ENCODE measurements at places on chromosomes 13 and 19.

GRCh38 chr13:63460462-63461090, 2044.9 kb upstream of the PCDH20 start:
- no peak for DNase-seq

DNA sequence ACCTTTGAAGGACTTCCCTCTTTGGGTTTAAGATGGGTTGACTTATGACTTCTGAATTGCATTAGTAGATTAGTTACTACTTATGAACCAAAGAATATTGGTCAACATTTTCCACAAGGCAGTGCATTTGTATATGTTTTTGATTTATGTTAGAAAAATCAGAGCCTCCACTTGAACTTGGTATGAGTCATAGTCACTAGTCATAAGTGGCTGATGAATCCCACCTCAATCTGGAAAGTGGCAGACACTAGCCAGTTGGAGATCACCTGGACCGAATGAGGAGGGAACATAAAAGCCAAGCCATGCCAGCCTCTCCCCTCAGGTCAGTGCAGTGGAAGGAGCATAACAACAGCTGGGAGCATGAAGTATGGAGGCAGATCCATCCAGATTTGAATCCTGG, 39.3 kb upstream of the SPART start:
- no peak for DNase-seq

- no peak for DNase-seq
Observed at GRCh38 chr13:44617648-44618047, 41.5 kb upstream of the TSC22D1 start.

DNA sequence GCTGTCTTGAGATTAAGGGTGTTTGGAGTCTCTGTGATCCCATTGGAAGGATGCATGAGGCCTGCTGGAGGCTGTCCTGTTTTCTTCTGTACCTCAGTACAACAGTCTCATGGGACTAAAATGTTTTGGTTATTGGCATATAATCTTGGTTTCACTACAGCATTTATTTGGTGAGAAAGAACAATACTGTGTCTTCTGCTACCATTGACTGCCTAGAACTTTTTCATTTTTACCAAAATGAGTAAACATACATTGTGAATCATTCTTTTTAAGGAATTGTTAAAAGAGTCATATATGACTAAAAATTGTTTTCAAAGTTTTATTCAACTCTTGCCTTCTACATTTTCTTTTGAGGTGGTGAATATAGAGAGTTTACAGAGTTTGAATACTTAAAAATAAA, 459.8 kb downstream of the GPC6 start:
- DNase-seq, result no peak

DNA sequence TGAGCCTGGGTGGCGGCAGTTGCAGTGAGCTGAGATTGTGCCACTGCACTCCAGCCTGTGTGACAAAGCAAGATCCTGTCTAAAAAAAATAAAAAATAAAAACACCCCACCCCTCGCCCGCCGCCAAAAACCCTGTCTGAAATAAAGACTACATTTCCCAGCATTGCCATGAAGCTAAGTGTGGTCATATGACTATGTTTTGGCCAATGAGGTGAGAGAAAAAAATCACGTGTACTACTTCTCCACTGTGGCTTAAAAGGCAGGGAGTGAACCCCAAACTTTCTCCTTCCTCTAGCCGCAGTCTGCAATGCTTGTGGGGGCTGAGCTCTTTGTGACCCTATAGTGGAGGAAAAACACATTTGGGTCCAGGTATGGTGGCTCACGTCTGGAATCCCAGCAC, 54.9 kb downstream of the COLGALT1 start:
- no peak for DNase-seq

- no peak for DNase-seq
Observed at GRCh38 chr13:111459803-111460547, 139.5 kb downstream of the TEX29 start.

GRCh38 chr19:36939153-36939552, 23.0 kb downstream of the ZNF568 start:
- DNase-seq, result no peak

GRCh38 chr13:100673376-100673712, 1.3 kb downstream of the TMTC4 start:
- DNase-seq, result no peak

- no peak for DNase-seq
Observed at GRCh38 chr13:96229356-96229755, 139.4 kb downstream of the HS6ST3 start.

GRCh38 chr13:71803066-71803465, 63.9 kb downstream of the DACH1 start:
- DNase-seq, result no peak

GRCh38 chr13:33745370-33746324, 72.3 kb upstream of the RFC3 start:
- DNase-seq, result no peak

DNA sequence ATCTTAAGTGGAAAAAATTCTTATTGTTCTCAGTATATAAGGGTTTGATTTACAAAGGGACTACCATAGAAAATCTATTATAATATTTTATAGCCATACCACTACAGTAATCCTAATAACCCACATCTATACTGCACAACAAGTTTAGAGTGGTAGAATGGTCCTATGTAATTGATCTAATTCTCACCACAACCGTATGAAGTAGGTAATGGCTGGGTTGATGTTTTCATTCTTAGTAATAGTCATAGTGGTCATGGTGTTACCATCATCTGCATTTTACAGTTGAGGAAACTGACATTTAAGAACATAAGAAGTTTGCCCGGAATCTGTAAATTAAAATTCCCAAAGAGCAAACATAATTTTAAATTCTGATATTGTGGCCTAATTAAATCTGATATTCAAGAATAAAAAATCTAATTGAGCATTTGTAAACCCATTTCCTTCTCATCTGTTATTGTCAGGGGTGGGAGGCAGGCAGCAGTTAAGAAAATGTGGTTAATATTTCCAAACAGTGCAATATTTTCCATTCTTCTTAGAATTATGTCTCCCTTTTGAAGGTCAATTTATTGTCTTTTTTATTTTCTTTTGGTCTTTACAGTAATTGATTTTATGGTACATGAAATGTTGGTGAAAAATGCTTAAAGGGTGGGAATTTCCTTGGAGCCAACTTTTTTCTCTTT, 65.6 kb downstream of the DHRS12 start:
- no peak for DNase-seq

DNA sequence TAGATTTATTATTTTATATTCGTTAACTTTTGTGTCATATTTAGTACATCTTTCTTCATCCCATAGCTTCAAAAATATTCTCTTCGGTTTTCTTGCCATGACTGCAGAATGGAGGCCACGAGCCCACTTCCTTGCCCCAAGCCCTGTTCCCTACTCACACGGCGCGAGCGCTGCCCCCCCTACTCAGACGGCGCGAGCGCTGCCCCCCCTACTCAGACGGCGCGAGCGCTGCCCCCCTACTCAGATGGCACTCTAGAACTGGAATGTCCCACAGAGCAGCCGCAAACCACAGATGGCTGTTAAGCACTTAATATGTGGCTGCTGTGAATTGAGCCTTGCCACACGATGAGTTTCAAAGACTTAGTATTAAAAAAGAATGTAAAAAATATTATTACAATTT, 102.2 kb upstream of the PEG3 start:
- no peak for DNase-seq

- DNase-seq, result no peak
Observed at GRCh38 chr13:24087605-24088225, 72.8 kb upstream of the SPATA13 start.

DNA sequence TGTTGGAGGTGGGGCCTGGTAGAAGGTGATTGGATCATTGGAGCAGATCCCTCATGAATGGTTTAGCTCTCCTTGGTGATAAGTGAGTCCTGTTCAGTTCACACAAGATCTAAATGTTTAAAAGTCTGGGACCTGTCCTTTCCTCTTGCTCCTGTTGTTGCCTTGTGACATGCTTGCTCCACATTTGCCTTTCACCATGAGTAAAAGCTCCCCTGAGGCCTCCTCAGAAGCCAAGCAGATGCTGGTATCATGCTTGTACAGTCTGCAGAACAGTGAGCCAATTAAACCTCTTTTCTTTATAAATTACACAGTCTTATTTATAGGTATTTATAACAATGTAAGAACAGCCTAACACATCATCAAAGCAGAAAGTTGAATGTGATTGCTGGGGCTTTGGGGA, 24.2 kb upstream of the RFC3 start:
- no peak for DNase-seq

GRCh38 chr13:50993371-50993770, 83.8 kb downstream of the RNASEH2B start:
- no peak for DNase-seq

GRCh38 chr13:38166116-38166515, 183.5 kb upstream of the UFM1 start:
- no peak for DNase-seq

DNA sequence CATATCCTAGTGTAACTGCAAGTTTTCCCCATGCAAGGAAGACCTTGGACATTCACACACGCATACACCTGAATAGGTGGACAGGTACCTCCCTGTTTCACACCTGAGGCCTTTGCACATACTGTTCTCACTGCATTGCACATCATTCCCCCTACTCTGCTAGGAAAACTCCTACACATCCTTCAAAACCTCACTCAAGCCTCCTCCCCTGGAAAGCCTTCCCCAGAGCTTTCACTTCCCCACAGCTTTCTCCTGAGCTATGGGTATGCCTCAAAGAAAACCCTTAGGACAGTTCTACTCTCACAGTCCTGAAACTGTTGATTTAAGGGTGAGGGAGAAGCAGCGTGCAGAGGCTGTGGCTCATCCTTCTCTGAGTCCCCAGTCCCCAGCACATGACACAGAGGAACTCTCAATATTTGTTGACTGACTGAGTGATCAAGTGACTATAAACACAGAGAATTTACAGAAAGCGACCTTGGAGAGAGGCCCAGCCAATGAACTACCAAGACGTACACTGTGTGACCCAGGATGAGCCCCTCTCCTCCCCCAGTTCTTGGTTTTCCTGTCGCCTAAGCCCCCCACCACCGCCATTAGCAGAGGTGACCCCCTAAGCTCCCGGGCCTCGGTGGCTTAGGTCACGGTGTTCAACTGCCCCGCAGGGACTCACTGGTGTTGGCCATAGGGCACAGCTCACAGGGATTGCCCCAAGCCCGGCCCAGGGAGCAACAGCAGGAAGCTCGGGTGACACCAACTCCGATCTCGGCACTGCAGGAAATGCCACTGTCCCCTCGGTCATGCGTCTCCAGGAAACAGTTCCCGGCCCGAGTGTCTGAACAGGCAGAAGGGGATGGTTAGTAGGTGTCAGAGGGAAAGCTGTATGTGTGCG, 40.6 kb downstream of the FBN3 start:
- DNase-seq, result no peak

DNA sequence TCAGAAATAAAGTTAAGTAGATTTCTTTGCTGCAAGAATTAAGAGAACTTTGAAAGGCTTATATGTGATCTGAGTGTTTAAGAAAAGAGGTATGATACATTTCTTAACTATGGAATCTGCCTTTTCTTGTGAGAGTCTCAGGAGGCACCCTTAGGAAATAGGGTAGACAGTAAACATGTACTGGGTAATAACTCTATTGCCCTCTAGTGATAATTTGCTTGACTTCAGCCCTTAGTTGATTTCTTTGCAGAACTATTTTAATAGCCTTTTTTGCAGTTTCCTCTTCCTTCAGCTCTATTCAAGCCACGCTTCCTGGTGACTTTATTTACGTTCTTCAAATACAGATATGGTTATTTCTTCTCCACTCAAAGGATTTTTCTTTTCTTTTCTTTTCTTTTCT, 37.0 kb upstream of the CCNA1 start:
- DNase-seq, result no peak

DNA sequence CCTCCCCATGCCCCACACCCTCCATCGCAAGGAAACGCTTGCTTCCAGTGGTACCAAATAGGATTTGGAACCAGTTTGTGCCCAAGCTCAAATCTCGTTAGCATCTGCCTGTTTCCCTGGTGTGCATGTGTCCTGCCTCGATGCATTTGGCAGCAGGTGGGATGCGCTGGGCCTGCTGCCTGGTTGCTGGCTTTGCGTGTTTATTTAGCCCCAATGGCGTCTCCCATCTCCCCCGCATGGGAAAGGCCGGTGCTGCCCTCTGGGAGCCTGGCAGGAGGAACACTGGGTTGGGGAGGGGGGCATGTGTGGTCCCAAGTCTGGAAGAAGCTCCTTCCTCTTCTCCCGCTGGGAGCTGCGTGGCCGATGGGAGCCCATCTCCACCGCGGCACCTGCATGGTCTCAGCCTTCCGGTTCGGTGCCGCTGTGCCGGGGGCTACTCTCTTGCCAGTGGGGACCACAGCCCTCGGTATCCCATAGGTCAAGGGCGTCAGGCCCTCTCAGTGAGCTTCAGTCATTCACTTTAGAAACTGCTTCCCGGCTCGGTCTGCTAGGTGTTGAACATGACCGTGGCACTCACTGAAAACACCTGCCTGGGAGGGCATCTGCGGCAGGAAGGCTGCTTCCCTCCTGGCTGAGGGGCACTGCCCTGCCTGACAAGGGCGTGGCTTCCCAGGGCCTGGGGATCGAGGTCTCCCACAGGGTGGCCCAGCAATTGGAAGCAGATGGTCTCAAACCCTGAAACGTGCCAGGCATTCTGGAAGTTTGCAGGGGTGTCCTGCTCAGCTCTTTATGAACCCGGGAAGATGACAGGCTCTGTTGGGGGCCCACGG, 11.8 kb upstream of the F7 start:
- no peak for DNase-seq

- DNase-seq, result no peak
Observed at GRCh38 chr19:1783874-1784273, 28.2 kb downstream of the ATP8B3 start.

DNA sequence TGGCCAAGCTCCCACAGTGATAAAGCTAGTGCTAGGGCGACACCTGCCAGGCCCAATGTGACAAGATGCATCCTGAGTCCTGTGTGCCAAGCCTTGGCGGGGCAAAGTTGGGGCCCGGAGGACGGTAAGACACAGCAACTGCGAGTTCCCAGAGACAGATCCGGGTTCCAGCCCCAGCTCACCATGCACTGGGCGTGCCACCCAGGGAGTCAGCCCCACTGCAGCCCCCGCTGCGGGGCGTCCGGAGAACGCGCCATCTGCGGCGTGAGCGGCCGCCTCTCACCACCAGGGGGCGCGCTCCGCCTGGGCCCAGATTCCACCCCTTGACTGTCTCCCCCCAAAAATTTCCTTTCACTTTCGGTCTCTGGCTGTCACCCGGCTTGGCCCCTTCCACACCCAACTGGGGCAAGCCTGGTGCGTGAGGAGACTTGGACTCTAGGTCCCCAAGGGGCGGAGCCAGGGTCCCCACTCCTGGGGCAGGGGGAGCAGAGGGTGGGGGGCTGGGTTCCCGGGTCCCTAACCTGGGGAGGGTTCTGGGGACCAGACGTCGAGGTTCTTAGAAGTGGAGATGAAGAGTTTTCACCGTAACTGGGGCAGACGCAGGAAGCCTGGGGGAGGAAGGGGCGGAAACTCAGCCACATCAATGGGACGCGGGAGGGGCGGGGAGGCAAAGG, at the start of gene FLT3LG:
Gene FLT3LG (plus strand): TSS at position 348 of the 674 bp plus-strand sequence. CDS start 425 bp downstream, outside the sequence.
- peak; percentile 88 for DNase-seq

DNA sequence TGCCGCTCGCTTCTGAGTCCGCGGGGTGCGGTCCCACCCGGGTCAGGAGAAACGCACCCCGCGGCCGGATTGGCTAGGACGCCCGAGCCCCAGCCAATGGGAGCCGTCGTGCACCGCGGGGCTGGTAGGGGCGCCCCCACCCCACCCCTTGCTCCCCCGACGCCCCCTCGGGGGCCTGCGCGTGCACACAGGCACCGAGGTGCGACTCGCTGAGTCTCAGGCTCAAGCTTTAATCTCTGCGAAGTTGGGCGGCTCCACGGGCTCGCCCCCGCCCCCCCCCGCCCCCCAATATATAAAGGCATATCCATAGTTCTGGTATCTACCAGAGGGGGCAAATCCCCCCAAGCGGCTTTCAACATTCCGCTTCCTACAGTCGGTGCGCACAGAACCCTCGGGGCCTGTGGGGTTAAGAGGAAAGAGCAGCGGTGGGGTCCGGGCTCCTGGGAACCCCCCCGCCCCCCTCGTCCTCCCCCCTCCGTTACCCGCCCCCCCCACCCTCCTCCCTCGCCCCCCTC, at the start of gene COX6B2:
Gene COX6B2 (minus strand): TSS at position 22 of the 515 bp plus-strand sequence. CDS start 198 bp downstream, outside the sequence.
- no peak for DNase-seq
